Psoas muscle (tissue), 8 donors: ENCODE measurements at places on chromosomes 3 and 15. TPM values are rescaled to one million over a fixed set of nuclear protein-coding genes. Genes with fewer than 3 reads are reported as not detected.
A peak's percentile ranks its signal among the peaks of the same experiment; 100 is the strongest.

Gene SOX2
- total RNA-seq: not detected

Gene ACOX2
- total RNA-seq: 7.2 TPM

Gene CHRNA3
- total RNA-seq: not detected

Gene CKMT1A
- not detected for total RNA-seq

Gene RLBP1
- not detected for total RNA-seq

Gene CCDC32
- 18.9 TPM for total RNA-seq

Gene STRA6
- not detected for total RNA-seq

Gene PLA1A
- 6.6 TPM for total RNA-seq

GRCh38 chr15:89797678-89798201, 16.9 kb downstream of the ANPEP start:
- no peaks in the 10 kb centered on the region for H3K4me1 ChIP-seq
- no peak overlapping the region for H3K27ac ChIP-seq
- no peaks in the 10 kb centered on the region for H3K36me3 ChIP-seq
- DNase-seq: no peak
- H3K27me3 ChIP-seq: no peaks in the 10 kb centered on the region

GRCh38 chr15:74815121-74815934, 2.7 kb downstream of the LMAN1L start:
- no peak for DNase-seq
- no peak overlapping the region for H3K27ac ChIP-seq
- H3K4me1 ChIP-seq: no peaks in the 10 kb centered on the region
- H3K4me3 ChIP-seq: no peak overlapping the region
- H3K27me3 ChIP-seq: no peaks in the 10 kb centered on the region

GRCh38 chr15:31335989-31336592, 9.5 kb downstream of the KLF13 start:
- H3K27ac ChIP-seq: peak overlapping the region; percentile 50
- no peaks in the 10 kb centered on the region for H3K36me3 ChIP-seq
- no peaks in the 10 kb centered on the region for H3K27me3 ChIP-seq
- no peak overlapping the region for H3K4me3 ChIP-seq

- no peak overlapping the region for H3K27ac ChIP-seq
- no peak overlapping the region for H3K4me3 ChIP-seq
- DNase-seq: peak; percentile 37
- no peaks in the 10 kb centered on the region for H3K27me3 ChIP-seq
Observed at GRCh38 chr15:74184582-74185091, 11.1 kb downstream of the ISLR start.

DNA sequence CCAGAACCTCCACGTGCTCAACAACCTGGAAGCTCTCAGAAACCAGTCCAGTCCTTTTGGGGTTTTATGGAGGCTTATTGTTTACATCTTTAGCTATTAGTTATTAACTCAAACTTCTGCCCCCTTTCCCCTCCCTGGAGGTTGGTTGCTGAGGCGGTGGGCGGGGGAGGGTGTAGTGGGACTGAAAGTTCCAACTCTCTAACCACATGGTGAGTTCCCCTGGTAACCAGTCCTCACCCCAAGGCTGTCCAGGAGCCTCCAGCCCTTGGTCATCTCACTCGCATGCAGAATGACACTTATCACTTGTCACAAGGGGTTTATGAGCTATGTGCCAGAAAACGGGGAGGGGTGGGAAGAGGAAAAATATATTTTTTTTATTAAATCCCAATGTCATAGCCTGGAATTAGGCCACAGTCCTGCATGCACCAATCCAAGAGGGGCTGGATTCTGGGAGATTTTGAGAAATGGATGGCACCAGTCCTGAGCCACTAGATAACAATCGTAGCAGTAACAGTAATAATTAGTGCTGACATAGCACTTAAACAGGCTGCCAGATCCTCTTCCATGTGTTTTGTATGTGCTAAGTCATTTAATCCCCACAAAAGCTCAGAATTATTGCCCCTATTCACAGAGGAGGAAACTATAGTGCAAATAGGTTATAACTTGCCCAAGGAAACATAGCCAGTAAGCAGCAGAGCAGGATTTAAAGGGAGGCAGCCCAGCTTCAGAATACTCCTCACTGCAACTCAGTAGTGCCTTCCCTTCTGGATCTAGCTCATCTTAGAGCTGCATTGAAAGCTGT, 85.7 kb downstream of the CRYGS start:
- H3K27me3 ChIP-seq: no peaks in the 10 kb centered on the region
- H3K4me1 ChIP-seq: no peaks in the 10 kb centered on the region
- no peak overlapping the region for H3K27ac ChIP-seq

DNA sequence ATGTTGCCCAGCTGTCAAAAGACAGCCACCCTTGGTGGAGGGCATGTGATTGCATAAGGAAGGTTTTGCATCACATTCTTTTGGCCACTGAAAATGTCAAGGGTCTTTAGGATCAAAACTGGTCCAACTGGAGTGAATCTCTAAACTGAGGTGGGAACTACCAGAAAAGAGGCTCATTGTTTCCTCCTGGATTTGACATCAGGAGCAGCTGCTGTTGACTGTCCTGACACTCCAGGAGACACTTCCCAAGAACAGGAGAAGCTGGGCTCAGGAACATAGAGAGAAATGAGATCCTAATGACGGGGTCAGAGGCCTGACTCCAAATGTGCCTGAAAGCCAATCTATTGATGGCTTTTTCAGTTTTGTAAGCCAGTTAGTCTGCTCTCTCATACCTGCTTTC, 105.3 kb upstream of the LRIG1 start:
- no peak overlapping the region for H3K4me3 ChIP-seq
- H3K27ac ChIP-seq: no peak overlapping the region
- H3K36me3 ChIP-seq: no peaks in the 10 kb centered on the region
- no peak for DNase-seq
- H3K27me3 ChIP-seq: no peaks in the 10 kb centered on the region
- no peaks in the 10 kb centered on the region for H3K4me1 ChIP-seq

- DNase-seq: no peak
- H3K27me3 ChIP-seq: no peaks in the 10 kb centered on the region
- no peak overlapping the region for H3K27ac ChIP-seq
- no peak overlapping the region for H3K4me3 ChIP-seq
- no peaks in the 10 kb centered on the region for H3K4me1 ChIP-seq
Observed at GRCh38 chr3:197440717-197441303, 115.0 kb downstream of the BDH1 start.

DNA sequence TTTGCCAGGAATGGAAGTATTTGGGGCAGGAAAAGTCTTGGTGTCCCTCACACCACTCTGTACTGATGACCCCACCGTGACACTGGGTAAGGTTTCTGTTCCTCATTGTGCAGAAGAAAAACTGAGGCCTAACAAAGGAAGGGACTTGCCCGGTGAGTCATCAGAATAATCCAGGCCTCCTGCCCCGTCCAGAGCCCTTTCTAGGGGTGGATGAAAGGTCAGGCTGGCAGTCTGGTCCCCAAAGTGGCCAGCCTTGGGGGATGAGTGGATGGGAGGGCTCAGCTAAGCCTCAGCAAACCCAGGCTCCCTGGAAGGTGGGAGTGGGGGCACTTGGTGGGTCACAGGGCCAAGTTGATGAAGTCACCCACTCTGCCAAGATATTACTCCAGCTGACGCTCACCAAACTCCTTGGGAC, 2.3 kb upstream of the DNAH1 start:
- H3K4me3 ChIP-seq: no peak overlapping the region
- H3K4me1 ChIP-seq: peaks cover 6% of the 10 kb centered on the region
- no peak for DNase-seq
- no peak overlapping the region for H3K27ac ChIP-seq
- no peaks in the 10 kb centered on the region for H3K36me3 ChIP-seq

DNA sequence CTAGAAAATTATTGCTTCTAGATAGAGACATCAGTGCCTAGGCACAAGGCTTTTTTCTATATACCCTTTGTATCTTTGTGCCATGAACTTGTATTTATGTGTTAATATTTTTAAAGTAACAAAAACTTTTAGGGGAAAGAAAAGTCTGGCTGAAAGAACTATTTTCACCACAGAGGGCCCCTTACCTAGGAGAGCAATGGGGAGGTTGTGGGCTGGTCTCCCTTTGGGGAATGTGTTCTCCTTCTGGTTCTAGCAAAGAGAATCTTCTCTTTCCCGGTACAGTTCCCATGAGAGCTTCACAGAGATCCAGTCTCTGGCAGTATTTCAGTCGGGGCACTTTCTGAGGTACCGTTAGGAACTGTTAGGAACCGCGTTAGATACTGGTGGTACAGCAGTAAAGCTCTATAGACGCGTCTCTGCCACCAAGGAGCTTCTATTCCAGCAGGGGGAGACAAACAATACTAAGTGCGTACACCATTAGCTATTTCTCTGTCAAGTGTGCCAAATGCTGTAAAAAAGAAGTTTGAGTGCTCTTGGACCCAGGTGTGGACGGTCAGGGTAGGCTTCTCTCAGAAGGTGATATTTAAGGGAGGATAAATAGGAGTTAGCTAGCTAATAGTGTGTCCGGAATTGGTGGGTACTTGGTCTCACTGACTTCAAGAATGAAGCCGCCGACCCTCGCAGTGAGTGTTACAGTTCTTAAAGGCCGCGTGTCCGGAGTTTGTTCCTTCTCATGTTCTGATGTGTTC, 4.6 kb upstream of the EPB42 start:
- H3K27ac ChIP-seq: no peak overlapping the region
- no peak for DNase-seq
- peaks cover 4% of the 10 kb centered on the region for H3K4me1 ChIP-seq

- H3K36me3 ChIP-seq: no peaks in the 10 kb centered on the region
- no peaks in the 10 kb centered on the region for H3K27me3 ChIP-seq
- no peak overlapping the region for H3K4me3 ChIP-seq
Observed at GRCh38 chr15:64232400-64232799, 69.6 kb upstream of the PPIB start.

- H3K27me3 ChIP-seq: peaks cover 49% of the 10 kb centered on the region
- peak overlapping the region; percentile 64 for H3K4me3 ChIP-seq
- H3K27ac ChIP-seq: no peak overlapping the region
Observed at GRCh38 chr3:197149-197827, 725 bp downstream of the CHL1 start.

DNA sequence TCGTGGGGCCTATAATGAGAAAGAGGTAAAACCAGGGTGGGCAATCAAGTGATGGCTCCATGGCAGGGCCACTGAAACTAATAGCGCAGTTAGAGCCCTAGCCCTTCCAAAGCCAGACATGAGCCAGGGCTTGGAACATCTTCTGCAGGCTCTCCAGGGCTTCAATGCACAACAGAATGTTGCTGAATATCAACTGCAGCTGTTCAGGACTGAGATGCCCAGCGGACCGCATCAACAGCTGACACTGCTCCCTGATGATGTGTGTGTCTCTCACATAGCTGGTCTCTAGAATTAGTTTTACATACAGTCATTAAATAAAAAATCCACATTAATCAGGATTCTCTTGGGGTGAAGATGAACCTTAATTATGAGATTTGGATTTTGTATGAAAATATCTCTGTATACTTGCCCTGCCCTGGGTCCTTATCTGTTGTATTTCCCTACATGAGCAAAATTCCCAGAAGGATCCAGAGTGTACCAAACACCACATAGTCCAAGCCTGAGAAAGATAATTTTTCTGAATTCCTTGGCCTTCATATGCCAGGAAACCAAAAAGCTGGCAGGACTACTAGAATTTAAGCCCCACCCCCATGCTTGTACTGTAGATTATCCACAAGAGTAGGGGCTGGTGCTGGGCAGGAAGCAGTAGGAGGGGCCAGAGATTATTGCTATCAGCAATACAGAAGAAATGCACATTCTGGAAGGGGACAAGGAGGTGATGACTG, 7.7 kb upstream of the GOLGB1 start:
- no peak overlapping the region for H3K4me3 ChIP-seq
- H3K36me3 ChIP-seq: no peaks in the 10 kb centered on the region

DNA sequence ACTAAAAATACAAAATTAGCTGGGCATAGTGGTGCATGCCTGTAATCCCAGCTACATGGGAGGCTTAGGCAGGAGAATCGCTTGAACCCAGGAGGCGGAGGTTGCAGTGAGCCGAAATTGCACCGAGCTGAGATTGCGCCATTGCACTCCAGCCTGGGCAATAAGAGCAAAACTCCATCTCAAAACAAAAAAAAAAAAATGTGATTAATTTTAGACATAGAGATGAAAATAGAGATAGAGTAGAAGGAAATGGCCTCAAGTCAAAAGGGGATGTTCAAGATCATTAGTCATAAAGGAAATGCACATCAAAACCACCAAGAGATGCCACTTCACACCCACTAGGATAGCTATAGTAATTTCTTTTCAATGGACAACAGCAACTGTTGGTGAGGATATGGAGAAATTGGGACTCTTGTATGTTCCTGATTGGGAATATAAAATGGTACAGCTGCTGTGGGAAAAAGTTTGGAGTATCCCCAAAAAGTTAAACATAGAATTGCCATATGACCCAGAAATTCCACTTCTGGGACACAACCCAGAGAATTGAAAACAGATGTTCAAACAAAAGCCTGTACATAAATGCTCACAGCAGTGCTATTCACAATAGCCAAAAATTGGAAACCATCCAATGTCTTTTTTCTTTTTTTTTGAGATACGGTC, 55.4 kb downstream of the ABHD2 start:
- H3K4me3 ChIP-seq: no peak overlapping the region
- H3K27ac ChIP-seq: peak overlapping the region; percentile 25
- H3K27me3 ChIP-seq: no peaks in the 10 kb centered on the region
- peaks cover 37% of the 10 kb centered on the region for H3K36me3 ChIP-seq

DNA sequence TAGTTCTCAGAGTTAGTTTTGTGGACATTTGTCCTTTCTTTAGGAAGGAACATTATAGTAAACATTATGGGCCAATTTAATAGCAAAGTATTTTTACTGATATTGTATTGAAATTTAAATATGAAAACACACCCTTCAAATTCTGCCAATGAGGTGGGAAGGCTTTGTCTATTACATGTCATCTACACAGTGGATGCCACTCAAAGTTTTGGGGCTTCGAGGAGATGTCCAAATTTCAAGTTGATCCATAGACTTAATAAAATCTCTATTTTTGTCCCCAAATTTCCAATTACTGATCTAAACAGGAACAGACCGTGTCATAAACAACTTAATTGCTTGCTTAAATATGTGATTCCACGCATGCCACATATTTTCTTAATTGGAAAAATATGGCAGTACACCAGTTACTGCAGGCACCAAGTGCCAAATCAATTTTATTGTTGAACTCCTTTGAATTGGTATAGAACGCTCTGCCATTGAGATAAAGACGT, 1.7 kb downstream of the SHOX2 start:
- peaks cover 7% of the 10 kb centered on the region for H3K4me1 ChIP-seq
- H3K4me3 ChIP-seq: no peak overlapping the region
- no peak overlapping the region for H3K27ac ChIP-seq

GRCh38 chr3:51945926-51946705, 4.0 kb downstream of the PARP3 start:
- no peak overlapping the region for H3K4me3 ChIP-seq
- no peak overlapping the region for H3K27ac ChIP-seq
- no peaks in the 10 kb centered on the region for H3K27me3 ChIP-seq
- H3K36me3 ChIP-seq: peaks cover 53% of the 10 kb centered on the region
- no peak for DNase-seq
- H3K4me1 ChIP-seq: peaks cover 11% of the 10 kb centered on the region
